ENCODE measurements at places on chromosomes 6 and 20.

DNA sequence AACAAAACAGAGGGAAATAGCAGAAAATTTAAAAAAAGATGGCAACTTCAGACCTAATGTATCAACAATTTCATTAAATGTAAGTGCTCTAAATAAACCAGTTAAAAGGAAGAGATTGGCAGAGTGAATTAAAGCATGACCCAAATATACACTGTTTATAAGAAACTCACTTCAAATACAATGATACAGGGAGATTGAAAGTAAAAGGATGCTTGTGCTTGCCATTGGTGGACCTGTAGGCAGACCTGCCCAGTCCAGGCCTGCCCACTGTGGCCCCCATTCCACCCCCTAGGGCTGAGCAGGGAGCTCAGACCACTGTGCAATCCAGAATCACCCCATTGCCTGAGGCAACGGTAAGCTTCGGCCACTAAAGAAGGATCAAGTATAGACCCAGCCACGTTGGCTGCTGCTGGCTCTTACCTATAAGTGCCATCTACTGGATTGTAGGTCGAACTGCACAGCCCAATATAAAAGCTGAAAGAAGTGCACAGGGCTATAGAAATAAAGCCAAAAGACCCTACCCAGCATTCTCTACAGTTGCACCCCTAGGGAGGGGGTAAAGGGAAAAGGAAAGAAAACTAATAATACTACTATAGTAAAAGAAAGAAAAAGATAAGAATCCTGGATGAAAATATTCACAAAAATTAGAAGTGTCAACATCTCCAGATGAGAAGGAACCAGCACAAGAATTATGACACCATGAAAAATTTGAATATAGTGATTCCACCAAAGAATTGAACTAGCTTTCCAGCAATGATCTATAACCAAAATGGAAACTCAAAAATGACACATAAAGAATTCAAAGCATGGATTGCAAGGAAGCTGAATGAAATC, 36.1 kb downstream of the PSMB1 start:
- DNase-seq, result peak; percentile 10

DNA sequence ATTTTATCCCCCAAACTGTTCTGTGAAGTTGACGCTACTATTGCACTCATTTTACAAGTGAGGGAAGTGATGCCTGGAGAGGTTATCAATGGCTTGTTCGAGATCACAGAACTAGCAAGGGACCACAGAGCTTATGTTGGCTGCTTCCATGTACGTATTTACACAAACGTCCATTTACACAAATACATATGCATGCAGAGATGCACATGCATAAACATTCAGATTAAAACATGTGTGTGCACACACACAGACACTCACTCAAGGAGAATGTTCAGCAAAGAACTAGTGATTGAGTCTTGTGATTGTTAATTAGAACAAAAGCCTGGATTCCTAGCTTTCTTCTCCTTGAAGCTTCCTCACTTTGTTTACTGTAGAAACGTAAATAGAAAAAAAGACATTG, 321.5 kb upstream of the CHD6 start:
- no peak for DNase-seq

DNA sequence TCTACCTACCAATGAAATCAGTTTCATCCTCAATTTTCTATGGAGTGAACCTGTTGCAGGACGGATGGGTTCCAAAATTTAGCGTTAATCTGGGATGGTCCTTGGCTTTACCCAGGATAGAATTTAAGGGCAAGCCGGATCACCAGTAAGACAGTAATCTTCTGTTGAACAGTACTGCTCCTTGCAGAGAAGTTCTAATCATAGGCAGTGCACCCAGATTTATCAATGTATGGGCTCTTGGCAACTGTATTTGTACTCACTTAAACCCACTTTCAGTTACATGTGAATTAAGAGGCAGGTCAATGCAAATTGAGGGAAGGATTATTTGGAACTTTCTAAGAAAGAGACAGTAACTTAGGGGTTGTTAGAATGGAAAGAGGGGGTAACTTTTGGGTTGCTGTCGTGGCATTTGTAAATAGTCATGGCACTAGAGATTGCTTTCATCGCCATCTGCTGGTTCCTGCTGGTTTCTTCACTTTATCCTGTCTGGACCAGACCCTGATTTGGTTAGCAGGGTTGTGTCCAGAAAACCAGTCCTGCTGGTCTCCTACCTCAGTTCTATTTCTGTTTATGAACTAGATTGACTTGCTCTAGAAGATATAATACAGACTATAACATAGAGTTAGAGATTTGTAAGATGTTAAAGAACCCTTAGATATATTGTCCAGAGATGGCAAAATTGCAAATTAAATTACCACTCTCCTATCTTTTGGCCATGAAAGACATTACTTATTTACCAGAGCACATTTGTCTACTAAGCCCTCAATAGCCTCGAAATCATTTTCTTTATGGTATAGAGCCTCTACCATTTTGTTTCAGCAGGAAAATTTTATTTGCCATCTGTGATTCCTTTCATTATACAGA, 646.3 kb downstream of the UTRN start:
- DNase-seq, result no peak

DNA sequence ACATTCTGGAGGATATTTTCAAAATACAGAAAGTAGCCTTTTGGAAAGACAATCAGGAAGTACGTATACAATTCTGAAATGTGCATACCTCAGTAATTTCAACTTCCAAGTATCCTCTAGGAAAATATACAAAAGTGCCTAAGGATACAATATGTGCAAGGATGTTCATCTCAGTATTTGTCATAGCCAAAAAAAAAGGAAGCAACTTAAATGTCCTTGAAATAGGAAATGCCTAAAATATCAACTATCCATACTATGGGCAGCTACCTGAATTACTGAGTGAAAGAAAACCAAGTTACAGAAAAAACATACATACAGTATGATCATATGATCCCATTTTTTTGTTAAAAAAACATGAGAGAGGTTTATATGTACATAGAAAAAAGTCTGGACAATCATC, 1.5 kb downstream of the PPIL1 start:
- DNase-seq, result no peak

DNA sequence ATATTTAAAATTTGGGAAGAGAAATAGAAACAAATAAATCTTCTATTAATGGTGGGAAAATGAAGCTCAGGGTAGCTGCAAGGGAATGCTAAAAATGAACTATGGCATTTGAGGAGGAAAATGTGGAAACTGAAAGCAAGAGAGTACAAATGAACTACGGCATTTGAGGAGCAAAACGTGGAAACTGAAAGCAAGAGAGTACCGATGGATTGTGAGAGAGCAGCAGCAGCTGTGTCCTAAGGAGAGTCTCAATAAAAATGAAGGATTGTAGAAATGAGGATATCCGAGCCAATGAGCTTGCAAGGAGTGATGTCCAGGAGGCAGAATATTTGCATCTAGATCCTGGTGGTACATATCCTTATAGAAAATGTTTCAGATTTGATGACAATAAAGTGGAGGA, 547.1 kb upstream of the ZNF337 start:
- DNase-seq, result no peak

DNA sequence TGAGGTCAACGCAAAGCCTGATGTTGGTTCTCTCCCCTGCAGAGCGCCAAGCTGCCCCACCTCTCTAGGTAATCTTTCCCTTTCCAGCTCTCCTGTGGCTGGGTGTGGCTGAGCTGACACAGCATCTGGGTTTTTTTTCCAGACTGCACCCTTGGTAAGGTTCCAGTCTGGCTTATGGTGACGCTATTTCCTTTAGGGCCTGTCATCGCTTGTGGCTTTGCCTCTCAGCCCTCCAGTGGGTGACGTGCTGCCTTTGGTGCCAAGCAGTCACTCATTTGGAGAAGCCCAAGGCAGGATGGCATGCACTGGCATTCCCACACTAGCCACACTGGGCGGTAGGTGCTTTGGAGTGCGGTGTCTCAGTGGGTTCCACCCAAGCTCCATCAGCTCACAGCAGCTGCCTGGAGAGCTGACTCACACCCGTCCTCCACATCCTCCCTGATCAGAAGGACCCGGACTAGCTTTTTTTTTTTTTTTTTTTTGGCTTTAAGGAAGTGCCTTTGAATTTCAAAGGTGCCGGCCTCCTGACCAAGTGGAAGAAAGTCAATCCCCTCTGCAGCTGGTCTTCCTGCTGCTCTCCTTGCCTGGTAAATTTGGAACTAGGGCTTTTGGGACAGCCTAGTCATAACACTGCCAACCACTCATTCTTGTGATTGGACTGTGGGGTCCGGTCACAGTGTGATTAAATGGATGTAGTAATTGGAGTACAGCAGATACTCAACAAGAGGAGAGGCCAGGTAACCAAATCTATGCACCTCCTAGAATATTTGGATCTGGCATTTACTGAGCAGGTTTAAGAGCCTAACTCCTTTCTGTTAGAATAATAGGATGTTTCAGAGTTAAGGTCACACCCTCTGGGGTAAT, 153.6 kb downstream of the CD83 start:
- DNase-seq, result peak; percentile 5

DNA sequence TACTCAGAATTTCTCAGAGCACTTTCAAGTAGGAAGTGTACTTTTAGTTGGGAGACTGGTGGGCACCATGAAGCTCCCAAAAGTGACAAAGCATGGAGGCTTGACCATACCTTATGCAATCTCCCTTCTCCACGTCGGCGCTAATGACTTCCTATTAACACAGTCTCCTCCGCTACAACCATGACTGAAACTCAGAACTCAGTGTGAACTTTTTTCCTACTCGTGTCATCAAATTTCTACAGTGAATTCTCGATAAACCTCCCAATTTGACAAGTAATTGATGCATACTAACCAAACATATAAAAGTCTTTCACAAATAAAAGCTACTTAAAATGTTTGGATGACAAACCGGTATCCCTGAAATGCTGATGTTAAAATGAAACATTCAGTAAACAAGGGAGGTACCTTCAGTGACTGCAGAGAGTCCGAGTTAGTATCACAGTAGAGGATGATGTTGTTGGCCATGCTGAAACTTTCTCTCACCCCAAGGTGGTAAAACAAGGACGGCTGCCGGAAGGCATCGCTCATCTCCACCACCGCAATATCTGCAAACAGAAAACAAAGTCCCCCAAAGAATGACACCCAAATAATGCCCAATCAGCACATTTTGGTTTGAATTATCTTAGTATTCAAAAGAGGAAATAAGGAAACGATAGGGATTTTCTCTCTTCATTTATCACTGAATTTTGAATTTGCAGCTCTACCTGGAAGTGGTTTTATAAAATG, 72.1 kb downstream of the MAP3K5 start:
- DNase-seq, result no peak

- no peak for DNase-seq
Observed at GRCh38 chr6:89927791-89928550, 33.7 kb downstream of the GJA10 start.

GRCh38 chr20:62678553-62678952, 30.1 kb upstream of the NTSR1 start:
- DNase-seq, result no peak

DNA sequence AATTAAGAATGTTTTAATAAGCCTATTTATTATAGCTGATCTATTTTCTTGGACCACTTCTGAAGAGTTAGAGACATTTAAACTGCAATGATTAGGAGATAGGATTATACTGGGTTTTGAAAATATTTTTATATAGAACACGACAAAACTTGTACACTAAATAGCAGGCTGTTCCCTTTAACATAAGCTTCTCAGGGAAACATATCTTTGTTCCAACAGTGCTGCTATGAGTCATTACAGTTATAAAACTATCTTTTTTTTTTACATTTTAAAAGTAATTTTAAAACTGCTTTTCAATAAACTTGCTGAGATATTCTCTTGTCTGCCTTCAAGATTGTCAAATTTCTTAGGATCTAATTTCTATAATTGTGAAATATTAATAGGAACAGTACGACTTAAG, 389.1 kb downstream of the ARHGAP18 start:
- DNase-seq, result no peak

GRCh38 chr6:3747100-3747737, 4.3 kb downstream of the PXDC1 start:
- no peak for DNase-seq

DNA sequence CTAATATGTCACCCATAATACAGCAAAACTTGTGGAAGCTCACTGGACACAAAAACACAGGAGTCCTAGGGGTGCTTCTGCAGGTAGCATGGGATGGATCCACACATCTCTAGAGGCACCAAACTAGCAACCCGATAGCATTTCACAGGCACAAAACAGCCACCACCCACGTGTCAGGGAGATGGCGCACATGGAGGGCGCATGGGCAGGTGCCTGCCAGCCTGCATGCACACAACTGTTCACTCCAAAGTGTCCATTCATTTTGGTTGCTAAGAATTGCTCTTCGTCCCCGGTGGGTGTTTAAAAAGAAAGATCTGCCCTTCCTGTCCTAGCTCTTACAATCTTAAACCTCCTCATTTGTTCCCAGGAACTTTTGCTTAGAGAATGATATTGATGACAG, 171.3 kb downstream of the SYNDIG1 start:
- no peak for DNase-seq

DNA sequence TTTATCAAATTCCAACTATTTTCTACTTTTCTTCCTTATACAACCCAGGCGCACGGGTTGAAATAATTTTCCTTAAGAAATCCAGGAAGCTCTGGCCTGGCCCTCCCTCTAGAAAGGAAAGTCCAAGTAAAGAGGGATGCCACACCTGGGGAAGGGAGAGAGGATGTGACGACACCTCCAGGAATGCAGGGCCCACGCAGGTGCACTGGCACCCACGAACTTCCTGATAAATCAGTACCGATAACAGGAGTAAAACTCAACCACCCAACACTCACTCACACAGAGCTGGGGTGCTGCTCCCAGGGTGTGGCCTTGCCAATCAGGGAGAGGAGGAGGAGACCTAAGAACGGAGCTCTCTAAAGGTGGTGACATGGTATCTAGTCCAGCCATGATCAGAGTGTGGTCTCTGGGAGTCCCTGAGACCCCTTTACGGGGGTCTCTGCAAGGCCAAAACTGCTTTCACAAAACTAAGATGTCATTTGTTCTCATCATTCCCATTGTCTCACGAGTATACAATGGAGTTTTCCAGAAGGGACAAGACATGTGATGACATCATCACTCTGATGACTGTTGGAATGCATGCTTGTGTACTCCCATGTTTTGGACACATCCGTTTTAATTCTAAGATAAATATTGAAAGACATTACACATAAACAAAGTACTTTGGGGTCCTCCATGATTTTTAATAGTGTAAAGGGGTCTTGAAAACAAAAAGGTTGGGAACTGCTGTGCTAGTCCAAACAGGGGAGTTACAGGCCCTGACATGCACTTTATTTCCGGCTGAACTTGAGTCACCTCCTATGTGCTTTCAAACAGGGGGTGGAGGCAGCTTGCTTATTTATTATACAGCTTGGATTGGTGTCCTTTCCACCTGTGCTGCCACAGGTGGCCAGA, 2.2 kb upstream of the PARD6B start:
- no peak for DNase-seq

DNA sequence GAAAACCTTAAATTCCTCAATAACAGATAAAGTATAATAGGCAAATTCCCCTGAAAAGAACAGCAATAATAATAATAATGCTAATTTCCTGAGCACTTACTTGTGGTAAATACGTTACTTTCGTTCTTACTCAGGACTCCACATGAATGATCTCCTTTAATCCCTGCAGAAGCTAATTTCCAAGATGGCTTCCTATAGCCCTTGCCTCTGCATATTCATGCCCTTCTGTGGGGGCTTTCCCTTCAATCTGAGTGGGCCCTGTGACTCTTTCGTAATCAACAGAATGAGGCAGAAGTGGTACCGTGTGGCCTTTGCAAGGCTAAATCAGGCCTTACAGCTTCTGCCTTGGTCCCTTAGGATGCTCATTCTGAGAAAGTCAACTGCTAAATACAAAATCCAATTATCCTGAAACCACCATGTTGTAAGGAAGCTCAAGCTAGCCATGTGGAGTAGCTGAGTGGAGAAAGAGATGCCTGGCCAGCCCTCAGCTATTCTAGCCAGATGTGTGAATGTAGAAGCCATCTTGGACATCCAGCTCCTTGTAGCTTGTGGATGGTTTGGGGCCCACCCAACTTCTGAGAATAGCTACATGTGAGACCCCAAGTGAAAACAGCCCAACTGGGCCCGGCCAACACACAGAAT, 50.5 kb downstream of the MCUR1 start:
- no peak for DNase-seq

GRCh38 chr6:34301408-34301807, 52.6 kb upstream of the SMIM29 start:
- DNase-seq, result no peak
